NCI-H524 (cell line): ENCODE measurements at places on chromosomes 13 and 19.

DNA sequence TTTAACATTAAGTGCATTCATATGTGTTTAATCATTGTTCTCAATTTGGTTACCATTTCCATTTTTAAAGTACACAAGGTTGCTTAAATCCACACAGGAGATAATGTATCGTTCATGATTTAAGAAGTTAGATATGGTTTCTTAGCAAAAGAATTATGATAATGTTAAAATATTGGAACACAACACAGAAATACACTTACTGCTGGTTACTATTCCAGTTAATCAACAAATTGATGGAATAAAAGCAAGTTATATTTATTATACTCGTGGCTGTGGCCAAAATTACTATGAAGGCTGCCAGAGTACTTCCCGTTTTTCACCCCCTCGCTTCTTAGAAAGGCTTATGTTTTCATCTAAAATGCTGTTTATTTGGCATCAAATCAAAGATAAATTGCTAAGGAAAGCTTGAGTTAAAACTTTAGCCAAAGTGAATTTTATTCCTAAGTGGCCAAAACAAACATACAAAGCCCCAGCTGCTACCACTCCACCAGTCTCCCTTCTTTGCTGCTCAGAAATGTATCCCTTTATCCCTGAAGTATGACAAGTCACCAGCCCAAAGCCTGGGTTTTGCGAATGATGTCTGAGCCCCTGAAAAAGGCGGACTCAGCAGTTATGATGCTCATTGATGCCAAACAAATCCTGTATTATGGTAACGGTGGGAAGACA, 27.7 kb downstream of the LCP1 start:
- no peak for DNase-seq

GRCh38 chr19:30165228-30165813, 206.9 kb upstream of the ZNF536 start:
- DNase-seq = no peak

DNA sequence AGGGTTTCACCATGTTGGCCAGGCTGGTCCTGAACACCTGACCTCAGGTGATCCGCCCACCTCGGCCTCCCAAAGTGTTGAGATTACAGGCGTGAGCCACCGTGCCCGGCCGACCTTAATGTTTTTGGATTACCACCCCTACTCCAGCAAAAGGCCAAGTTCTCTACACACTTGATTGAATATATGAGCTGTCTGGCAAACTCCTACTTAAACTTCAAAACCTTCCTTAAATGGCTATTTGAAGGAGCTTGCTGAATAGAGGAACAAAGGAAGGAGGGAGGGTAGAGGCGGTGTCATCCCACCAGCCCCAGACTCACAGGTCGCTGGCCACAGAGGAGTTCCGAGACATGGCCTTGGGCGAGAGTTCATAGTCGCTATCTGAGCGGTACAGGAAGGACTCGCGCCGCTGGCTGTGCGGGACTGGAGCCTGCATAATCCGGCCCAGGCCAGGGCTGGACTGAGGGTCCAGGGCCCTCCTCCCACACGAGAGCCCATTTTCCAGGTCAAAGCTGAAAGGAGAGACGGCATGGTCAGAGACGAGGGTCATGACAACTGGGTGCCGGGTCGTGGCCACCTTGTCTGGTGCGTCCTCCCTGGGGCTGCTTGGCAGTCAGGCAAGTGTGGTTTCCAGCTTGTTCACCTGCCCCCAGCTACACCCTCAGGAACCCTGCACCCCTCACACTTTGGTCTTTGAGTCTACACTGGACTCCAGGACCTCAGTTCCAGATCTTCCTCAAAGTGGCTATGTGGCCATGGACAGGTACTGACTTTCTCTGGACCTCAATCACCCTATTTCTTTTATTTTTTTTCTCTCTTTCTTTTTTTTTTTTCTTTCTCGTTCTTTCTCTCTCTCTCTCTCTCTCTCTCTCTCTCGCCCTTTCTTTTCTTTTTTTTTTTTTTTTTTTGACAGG, 4.2 kb downstream of the PDE4C start:
- DNase-seq = no peak

GRCh38 chr19:10899151-10899653, 27.8 kb downstream of the CARM1 start:
- DNase-seq = no peak

DNA sequence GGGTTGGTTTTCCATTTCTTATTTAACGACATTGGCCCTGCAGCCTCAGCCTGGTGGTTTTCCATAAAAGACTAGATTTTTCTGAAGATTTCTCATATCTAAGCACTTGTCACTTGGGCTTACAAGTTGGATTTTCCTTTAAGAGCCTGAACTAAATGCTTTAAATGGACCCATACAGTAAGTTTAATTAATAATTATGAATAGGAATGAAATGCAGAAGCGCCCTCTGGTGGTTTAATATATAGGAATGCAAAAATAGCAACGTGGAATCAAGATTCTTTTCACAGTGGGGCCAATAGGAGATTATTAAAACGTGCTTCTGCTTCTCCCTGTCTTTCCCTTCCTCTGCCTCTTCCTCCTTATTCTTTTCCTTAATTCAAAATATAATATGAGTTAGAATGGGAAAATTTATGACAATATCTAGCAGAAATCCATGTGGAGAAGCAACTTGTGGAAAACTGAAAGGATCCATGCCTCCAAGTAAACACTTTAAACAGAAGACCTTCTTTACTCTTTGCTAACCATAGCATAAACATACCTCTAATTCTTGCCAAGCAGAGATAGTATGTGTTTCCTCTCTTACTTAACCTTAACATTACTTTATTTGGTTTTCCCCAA, 324.0 kb downstream of the GPC5 start:
- DNase-seq = peak; percentile 60

- DNase-seq = no peak
Measured at GRCh38 chr13:77878190-77878589, 40.4 kb downstream of the EDNRB start.

DNA sequence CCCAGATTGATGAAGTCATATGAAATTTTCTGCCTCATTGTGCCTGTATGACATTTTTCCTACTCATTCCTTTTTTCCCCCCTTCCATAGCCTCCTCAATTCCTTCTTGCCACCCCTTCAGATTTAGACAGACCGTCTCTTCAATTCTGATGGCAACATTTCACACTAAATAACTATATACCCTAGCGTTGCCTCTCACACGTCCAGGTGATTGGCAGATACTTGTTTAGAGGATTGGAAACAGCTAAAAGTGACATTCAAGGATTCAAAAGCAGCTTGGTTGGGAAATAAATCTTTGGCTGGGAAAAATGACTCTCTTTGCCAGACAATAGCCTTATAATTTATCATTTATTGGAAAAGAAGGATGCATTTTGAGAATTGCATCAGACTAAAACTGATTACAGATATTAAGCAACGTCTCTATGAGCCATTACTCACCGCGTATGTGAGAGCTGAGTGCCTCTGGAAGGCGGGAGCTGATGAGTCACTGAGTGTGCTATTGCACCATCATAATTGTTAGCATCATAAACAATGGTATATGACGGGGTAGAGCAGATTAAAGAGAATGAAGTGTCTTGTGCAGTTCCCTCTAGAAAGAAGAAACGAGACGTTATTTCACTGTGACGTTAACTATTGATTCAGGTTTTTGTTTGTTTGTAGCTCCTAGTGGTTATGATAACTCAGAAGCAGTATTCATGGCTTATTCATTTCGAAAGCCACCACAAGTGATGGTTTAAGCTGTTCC, 61.1 kb upstream of the FAM216B start:
- no peak for DNase-seq

DNA sequence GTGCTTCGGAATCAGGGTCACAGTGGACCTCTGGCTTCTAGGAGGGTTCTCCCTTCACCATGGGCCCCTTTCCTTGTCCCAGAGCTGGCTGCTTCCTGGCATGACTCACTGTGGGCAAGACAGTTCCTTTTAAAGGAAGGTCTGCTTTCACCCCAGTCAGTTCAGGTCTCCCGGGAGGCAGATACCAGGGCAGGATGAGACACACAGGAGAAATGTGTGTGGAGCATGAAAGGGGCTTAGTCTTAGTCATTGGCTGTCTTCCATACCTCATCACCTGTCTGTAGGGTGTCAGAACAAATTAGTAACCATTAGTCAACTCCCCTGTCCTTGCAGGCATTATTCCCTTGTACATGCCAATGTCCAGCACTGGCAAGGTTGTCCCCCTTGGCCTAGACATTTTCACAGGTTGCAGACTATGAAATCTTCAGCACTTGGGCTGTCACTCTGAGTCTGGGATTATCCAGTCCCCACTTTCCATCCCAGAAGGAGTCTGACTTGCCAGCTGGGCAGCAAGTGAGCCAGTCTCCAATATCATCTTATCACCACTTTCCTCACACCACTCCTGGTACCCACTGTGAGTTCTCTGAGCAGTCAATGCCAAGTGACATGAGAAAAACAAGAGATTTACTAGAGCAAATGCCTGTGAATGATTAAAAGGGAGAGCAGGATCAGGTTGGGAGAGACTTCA, 76.8 kb upstream of the MEDAG start:
- peak; percentile 20 for DNase-seq
